ENCODE measurements at places on chromosomes 4 and X.

DNA sequence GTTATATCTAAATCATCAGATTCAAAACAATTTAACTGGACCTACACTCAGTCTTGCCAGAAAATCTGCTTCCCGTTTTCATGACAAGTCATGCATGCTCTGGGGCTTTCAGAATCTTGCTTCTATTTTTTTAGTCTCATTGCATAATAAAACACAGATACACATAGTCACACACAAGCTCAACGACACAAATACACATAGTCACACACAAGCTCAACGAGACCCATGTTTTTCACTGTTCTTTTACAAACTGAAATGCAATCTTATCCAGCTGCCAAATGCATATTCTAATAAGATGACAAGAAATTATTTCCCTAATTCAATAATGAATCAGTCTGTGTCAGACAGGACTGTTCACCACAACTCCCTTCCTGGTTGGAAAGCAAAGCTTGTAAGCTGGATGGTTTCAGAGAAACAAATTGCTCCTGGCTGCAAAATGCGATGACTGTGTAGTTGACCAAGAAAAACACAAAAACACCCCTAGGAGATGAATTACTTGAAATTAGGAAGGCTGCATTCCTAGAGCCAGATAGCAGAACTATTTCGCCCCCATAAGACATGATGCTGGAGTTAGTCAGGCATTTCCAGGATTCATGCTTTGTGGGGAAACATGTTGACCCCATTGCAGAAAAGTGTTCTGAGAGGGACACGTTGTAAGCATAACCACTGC lies 208.7 kb downstream of the CHIC2 start:
- no peak for DNase-seq

DNA sequence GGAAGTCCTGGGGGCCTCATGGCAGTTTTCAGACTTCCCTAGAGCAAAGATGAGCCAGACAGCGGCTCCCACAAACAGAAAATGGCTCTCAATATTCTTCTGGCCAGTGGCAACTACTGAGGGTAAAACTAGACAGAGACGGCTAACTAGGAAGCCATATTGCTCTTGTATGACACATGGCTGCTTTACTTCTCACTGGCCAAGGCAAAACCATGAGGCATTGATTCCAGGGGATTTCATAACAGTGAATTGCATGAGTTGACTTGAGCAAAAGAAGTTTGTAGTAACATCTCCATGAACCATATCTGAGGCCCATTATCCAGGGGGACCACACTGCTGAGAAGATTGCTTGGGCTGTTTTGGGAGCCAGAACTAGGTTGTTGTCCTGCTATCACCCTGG lies 13.7 kb upstream of the TLR8 start:
- DNase-seq, result no peak

GRCh38 chr4:182809417-182810102 lies 107.6 kb downstream of the DCTD start:
- no peak for DNase-seq

DNA sequence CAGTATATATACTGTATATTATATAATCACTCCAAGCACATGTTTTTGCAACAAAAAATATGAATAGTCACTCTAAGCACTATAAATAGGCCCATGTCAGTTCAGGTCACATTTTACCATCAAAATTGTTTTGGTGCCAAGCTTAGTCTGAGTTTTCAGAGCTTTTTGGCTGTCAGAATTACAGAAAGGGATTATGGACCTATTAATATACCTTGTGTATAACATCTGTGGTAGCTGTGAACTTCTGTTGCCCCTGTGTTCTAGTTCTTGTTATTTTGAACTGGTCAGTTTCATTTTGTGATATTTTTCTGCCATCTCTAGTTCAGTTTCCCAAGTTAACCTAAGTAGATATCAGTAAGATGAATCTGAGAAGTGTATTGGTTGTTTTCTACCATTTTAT lies 22.9 kb downstream of the EXOC1 start:
- no peak for DNase-seq

DNA sequence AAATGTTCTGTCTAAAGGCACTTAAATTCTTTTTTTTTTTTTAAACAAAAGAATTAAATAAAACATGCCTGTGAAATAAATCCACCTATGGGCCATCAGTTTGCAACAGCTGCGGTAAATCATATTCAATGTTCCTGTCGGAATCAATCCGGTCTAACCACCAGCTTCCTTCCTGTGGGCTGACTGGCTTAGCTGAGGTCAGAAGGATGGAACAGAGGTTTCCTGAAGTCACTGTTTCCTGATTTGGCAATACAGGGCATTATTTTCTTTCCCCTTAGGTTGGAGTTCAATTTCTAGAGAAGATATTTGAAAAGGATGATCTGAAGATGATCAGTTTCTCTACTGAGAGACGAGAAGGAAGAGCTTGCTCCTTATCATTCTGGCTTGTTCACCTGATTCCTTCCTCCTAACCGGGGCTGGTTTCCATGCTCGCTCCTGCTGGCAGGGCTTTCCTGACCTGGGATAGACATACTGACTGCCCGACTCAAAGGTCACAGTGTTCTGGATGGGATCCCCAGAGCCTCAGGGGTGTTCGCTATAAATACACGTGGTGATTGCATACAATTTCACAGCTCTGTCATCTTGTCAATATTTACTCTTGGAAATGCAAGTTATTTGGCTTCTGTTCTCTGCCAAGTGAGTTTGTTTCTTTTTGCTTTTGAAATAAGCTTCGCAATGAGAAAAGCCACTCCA lies 21.7 kb downstream of the PDLIM3 start:
- DNase-seq, result no peak

- DNase-seq, result no peak
These were observed 39.8 kb downstream of the CXCL1 start for GRCh38 chr4:73908965-73909364.

- DNase-seq, result no peak
These were observed 160.1 kb upstream of the LDB2 start for GRCh38 chr4:17058536-17058915.

- no peak for DNase-seq
These were observed 39.1 kb upstream of the BMP2K start for GRCh38 chr4:78737035-78737434.

GRCh38 chr4:174016251-174016650 lies 267.2 kb downstream of the FBXO8 start:
- no peak for DNase-seq

- no peak for DNase-seq
These were observed 5.7 kb upstream of the SLC25A6 start for GRCh38 chrX:1397441-1398270.

GRCh38 chr4:127957105-127957504 lies 7.9 kb downstream of the MFSD8 start:
- no peak for DNase-seq

- DNase-seq, result no peak
These were observed 14.6 kb downstream of the PHF8 start for GRCh38 chrX:54029529-54030143.

- no peak for DNase-seq
These were observed 159.1 kb upstream of the PSAPL1 start for GRCh38 chr4:7593646-7594412.

DNA sequence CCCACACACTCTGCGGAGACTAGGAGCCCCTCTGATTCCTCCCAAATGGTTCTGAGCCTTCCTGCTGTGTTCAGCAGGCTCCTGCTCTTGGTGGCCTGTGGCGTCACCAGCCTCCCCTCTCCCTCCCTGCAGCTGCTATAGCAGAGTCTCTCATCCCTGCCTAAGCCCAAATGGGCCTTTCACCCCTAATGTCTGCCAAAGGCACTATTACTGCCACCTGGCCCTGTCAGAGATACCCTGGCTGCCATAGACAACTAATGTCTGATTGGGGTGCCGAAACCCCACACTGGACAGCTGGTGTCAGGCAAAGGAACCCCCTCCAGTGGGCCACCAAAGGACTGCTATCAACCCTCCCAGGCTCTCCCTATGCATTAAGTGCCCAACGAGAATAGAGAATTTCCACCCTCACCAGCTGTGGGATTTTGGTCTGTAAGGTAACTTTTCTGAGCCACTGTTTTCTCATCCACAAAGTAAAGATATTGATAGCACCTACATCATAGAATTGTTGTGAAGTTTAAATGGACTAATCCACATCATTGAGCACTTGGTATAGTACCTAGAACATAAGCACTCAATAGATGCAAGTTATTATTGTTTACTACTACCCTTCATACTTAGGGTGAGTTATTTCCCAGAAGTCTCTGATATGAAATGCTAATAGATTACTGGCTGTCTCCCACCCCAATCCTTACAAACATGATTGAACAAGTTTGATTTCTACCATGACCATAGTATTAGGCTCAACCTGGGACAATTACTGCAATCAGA lies 421.3 kb downstream of the MID1IP1 start:
- DNase-seq, result no peak

- DNase-seq, result no peak
These were observed 26.4 kb downstream of the MAGEE1 start for GRCh38 chrX:76453737-76454406.

- DNase-seq, result no peak
These were observed 143.7 kb downstream of the RPA4 start for GRCh38 chrX:97027384-97027922.

- DNase-seq, result no peak
These were observed 14.7 kb upstream of the ATP8A1 start for GRCh38 chr4:42671431-42672194.

- no peak for DNase-seq
These were observed 46.1 kb upstream of the VEGFC start for GRCh38 chr4:176838601-176839433.

GRCh38 chrX:71239781-71240180 lies 14.2 kb downstream of the ZMYM3 start:
- no peak for DNase-seq

DNA sequence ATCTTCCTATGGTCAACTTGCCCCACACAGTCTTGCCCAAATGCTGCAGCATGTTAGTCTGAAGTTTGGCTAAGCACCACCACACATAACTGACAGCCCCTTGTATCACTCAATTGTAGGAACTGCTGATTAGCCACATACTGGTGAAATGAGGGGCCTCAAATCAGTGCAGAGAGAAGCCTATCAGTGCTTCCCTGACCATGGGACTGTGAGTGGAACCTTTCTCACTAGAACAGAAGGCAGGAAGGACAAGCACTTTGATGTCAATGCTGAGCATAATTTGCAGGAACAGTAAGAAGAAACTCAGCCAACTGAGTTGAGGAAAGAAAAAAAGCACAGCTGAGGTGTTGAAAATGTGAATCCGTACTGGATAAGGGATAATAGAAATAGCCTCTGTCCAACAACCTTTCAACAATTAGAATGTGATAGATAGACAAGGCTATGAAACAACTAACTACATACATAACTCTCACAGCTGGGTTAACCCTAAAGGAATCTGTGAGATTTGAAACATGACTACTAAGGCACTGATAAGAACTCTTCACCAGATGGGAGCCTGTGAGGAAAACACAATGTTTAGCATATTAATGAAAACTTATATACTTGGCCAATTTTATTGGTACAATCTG lies 136.6 kb upstream of the SH3RF1 start:
- DNase-seq, result no peak

DNA sequence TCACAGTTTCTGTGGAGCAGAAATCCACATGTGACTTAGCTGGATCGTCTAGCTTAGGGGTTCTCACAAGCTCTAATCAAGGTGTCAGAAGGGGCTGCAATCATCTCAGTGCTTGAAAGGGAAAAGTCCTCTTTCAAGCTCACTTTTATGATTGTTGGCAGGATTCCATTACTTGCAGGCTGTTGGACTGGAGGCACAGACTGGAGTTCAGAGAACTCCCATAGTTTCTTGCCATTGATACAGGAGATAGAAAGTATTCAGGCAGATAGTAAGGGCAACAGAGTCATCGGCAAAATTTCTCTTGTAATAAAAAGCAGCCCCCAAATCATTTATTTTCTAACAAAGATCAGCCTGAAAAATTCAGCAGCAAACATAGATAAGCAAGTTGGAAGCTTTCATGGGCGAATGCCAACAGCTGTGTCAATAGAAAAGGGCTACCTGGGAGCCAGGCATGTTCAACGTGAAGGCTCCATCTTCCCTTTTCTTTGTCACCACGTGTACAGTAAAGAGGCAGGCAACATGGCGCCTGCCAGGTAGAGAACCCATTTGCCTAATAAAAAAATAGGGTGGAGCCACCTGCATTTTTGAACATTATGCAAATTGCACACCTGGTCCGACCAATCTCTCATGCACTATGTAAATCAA lies 64.4 kb downstream of the CXCL13 start:
- DNase-seq, result no peak

- DNase-seq, result no peak
These were observed 36.8 kb downstream of the RTL5 start for GRCh38 chrX:72094894-72095293.

GRCh38 chrX:49117581-49117980 lies 6.0 kb downstream of the GPKOW start:
- DNase-seq, result no peak

DNA sequence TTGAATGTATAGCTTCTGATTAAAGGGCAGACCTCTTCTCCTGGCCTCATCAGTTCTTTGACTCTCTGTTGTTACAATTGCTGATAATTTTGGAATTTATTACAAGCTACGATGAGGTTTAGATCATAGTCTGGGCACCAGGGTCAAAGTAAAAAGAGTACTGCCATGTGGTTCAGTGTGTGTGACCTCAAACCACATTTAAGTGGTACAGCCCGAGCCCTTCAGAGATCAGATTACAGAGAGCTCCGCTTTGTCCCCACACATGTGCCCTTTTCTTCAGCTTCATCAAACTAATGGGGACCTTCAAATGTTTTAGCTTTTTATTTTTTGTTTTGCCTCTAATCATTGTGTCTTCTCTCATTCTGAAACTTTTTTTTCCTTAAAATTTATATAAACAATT lies 37.1 kb downstream of the SPANXN2 start:
- DNase-seq, result no peak

DNA sequence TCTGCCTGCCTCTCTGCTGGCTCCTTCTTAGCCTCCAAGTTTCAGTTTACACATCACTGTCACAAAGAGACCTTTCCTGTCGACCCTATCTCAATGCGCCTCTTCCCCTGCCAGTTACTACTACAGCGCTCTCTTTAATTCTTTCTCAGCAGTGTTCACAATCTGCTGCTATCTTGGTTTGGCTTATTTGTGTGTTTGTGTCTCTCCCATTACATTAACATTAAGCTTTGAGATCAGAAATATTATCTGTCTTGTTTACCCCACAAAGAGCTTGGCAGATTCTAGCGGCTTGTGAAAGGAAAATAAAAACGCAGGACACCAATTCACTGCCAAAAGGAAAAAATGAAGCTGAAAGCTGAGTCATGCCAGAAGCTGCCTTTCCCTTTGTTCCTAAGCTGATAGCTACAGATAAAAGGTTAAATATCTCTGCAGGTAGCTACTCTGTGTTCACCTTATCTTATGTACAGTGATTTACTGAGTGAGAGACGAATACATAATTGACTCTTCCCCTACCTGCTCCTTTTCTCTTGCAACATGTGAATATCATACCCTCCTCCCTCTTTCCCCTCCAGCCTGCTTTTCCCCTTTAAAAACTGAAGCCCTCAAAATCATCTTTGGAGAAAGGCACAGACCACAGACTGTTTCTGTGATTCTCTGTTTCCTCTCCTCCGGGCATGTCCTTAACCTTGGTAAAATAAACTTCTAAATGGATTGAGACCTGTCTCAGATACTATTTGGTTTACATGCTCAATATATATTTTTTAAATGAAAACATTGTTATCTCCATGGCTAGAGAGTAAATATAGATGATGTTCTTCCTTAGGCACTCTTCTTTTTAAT lies 19.3 kb upstream of the SLC9A7 start:
- no peak for DNase-seq
